ENCODE measurements at places on chromosomes 5 and 9.
A peak's percentile ranks its signal among the peaks of the same experiment; 100 is the strongest.

- peak; percentile 74 for DNase-seq
Measured at GRCh38 chr9:131762356-131762932, 22.6 kb upstream of the RAPGEF1 start.

DNA sequence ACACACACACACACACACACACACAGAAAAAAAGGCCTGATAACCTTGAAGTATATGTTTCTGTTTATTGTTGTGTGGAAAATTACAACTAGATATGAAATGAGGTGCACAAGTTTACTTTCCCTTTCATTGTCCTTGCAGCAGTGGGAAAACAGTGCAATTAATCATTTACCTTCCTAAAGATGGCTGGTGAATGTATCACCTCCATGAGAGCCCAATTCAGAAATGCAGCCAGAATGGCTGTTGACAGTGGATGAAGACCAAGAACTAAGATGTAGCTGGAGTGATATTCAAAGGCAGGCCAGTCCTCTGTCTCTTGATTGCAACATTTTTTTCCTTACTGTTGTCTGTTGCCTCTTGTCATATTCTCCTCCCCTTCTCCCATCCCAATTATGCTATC lies 49.6 kb upstream of the EIF4EBP3 start:
- DNase-seq, result no peak

DNA sequence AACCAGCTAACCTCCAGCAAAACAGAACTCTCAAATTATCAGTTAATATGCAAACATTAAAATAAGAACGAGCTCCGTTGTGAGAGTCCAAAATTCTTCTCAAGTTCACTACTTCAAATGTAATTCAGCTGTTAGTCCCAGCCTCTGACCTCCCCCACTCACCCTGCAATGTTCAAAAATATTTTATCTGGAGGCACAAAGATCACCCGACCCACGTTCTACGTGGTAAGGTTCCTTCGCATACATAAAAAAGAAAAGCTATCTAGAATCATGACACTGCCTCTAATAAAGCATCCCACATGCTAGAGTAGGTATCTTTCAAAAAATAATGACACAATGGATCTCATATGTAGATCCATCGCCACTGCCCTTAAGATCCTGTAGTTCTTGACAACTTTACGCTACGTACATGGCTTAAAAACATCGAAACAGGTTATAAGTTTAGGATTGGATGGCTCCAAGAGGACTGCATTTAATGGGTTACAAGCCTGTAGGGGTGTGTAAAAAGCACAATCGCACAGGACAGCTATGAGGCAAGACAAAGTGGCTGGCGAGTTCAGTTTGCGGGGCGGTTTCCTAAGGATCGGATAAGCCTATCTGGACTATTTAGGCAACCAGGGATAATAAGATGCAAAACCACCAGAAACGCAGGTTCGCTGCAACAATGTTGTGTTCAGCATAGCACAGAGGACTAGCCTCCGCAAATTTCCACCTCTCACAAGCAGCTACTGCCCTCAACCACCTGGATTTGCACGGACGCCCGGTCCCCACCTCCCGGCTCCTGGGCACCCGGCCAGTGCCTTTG lies 969 bp downstream of the CLK4 start:
- no peak for DNase-seq

DNA sequence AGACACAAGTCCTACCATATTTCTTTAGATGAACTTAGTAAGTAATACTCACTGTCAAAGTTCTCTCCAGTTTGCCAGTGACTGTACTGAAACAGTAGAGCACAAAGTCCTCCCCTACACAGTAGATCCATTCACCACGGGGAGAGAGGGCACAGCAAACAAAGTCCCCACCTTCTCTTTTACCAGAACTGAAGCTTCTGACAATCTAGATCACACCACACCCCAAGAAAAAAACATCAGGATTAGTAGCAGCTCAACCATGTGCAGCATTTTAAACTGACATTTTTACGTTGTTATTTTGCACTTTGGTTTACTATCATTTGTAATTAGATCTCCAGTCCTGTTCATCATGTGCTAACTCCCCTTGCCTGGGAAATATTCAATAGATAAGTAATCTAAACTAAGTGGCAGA lies 23.0 kb downstream of the DNAJA1 start:
- no peak for DNase-seq

- DNase-seq, result no peak
Measured at GRCh38 chr5:24232929-24233498, 411.8 kb downstream of the CDH10 start.

DNA sequence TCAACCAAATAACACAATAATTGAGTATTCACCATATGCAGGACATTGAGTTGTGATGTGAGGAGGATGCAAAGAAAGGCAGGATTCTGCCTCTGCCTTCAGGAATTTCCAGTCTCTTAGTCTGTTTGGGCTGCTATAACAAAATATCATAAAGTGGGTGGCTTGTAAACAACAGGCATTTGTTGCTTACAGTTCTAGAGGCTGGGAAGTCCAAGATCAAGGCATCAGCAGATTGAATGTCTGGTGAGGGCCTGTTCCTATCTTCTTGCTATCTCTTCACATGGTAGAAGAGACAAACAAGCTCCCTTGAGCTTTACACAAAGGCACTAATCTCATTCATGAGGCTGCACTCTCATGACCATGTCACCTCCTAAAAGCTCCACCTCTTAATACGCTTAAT lies 360.7 kb downstream of the ARHGEF28 start:
- DNase-seq, result no peak

DNA sequence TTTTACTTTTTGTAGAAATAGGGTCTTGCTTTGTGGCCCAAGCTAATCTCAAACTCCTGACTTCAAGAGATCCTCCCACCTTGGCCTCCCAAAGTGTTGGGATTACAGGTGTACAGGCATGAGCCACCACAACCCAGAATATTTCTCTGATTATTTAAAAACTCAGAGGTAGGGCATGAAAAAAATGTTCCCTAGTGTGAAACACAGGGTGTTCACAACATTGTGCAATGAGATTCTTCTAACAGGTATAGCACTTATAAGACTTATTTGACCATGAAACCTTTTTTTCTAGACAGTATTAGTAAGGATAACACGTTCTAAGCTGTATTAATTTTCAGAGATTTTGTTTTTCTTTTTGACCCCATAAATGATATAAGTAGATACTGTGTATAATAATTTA lies 13.1 kb upstream of the PTGER4 start:
- no peak for DNase-seq

DNA sequence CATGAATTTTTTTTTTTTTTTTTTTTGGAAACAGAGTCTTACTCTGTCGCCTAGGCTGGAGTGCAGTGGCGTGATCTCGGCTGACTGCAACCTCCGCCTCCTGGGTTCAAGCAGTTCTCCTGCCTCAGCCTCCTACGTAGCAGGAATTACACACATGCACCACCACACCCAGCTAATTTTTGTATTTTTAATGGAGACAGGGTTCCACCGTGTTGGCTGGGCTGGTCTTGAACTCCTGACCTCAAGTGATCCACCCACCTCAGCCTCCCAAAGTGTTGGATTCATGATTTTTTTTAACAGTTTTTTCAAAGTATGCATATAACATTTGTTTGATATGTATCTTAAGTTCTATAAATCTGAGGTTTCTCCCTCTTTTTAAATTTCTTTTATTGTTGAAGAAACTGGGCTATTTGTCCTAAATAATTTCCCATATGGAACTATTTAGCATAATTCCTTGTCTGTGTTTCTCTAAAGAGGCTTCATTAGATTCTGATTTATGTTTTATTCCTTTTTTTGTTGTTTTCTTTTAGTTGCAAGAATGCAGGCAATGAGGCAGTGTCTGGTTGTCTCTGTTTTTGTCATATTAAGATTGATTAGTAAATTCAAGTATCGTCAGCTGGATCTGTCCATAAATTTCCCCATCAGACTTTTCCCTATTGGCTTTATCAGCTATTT lies 16.4 kb downstream of the RARS1 start:
- no peak for DNase-seq

DNA sequence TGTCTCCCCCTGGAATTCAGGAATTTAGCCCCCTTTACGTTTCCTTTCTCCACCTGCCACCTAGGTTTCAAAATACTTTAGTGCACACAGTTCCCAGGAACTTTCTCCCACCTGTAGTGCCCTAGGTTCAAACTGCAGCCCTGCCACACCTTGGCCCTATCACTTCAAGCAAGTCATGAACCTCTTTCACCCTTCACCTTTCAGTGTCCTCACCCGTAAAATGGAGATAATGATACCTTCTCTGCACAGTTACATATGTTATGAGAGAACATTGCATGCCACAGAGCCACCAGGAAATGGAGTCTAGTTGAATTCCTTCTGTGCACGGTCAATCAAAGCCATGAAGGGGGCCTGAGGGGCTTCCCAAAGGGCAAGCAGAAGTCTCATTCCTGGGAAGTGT lies 9.8 kb upstream of the EEIG1 start:
- DNase-seq, result no peak

GRCh38 chr5:152178350-152178699 lies 226.8 kb downstream of the NMUR2 start:
- no peak for DNase-seq

GRCh38 chr5:169350759-169351240 lies 49.9 kb upstream of the SLIT3 start:
- DNase-seq, result peak; percentile 100

DNA sequence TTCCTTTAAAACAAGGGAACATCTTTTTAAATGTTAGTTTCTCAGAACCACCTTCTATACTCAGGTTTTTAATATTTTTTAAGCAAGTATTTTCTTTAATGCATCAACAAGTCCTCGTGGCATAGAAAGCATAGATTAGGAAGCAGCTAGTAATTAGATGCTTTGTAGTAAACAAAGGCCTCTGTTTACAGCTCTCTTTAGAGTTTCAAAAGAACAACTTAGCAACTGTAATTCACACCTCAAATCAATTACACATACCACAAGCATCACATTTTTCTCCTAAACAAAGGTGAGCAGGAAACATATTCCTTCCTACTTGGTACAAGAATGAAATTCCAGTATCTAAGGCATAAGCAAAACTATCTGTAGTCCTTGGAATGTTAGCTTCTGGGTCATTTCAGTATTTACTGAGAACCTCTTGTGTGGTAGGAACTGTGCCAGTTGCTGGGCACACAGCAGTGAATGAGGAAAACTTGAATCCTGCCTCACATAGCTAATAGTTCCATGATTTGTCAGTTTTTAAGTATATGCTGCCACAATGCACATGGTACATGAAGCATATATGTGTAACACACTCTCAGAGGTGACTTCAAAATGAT lies 249.1 kb downstream of the CEMIP2 start:
- no peak for DNase-seq

DNA sequence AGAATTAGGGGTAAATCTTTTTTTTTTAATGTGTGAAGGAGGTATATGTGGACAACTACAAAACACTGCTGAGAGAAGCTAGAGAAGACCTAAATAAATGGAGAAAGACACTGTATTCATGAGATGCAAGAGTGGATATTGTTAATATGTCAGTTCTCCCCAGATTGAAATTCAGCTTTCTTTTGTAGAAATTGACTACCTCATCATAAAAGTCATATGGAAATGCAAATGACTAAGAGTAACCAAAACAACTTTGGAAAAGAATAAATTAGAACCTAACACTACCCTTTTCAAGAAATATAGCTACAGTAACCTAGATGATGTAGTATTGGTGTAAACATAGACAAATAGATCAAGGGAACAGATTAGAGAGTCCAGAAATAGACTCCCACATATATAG lies 400.7 kb downstream of the ADGRV1 start:
- no peak for DNase-seq

- no peak for DNase-seq
Measured at GRCh38 chr5:137095597-137095996, 403.5 kb downstream of the SPOCK1 start.

DNA sequence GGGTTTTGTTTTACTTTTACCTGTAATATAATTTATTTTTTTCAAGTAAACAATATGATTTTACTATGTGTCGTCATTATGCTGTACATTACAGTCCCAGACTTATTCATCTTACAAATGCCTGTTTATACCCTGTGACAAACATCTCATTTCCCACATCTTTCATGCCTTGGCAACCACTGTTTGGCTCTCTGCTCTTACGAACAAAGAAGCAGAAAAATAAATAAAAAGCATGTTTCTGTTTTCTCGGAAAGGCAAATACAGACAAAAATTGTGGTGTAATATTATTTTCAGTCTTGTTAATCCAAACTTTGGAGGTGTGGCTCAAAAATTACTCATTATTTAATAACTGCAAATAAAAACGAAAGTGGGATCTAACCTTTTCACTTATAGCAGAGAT lies 393.0 kb downstream of the CDH12 start:
- no peak for DNase-seq

- peak; percentile 89 for DNase-seq
Measured at GRCh38 chr9:137205126-137206069, at the start of the genes NDOR1 and TMEM203. NDOR1 (plus strand) TSS chr9:137205700; CDS start chr9:137205778, 78 bp downstream. TMEM203 (minus strand) TSS chr9:137205648; CDS start chr9:137205414, 234 bp downstream.

Data from ELR (cell line).